ENCODE measurements at places on chromosomes 1 and 21.

DNA sequence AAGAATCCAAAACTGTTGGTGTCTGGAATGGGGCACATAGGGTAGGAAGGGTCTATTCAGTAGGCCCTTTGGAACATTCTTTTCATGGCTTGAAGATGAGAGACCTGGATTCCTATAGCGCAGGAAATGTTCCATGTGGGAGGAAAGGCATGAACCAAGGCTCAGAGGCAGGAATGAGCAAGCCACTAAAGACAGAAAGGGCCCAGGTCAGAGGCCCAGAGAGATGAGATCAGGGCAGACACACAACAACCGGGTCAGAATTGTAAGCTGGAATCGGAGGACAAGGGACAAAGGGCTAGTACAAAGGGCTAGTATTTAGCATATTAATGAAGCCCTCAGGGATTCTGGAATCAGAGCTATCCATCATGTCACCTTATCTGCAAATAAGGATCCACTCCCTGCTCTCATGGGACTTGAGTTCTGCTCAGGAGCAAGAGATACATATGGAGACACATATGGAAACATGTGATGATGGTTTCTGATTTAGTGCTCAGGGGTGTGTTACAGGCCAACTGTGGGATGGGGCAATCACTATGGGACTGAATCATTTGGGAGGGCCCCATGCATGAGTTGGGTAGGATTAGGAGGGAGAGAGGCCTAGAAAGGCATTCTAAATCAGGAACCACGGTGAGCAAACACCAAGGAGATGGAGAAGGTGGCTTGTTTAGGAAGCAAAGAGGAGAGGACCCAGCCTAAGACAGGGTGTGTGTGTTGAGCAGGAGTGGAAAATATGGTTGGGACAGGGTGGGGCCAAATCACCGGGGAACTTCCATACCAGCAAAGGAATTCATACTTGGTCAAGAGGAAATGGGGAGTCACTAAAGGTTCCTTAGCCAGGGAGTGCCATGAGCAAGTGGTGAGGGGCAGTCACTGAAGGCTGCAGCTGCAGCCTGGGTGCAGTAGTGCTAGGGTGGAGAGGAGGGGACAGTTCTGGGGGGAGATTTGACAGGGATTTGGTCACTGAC, 8.6 kb downstream of the NECTIN4 start:
- DNase-seq: no peak

- DNase-seq: no peak
These were observed 360.3 kb downstream of the TGFB2 start for GRCh38 chr1:218705391-218705790.

DNA sequence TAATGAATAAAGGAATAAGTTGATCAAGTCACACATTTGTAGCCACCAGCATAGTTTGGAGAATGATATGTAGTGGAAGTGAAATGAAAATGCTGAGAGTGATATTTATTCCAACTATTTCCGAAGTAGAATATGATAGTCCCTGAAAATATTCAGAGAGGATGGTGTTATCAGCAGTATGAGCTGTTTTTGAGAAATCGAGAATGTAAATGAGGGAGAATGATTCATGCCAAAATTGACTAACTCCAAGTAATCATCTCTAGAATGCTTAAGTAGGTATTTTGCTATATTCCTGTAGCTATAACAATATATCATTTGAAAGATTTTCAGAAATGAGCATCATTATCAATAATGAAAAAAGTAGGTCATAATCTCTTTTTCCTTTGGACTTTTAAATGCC, 178.9 kb downstream of the PDE4B start:
- DNase-seq: no peak

DNA sequence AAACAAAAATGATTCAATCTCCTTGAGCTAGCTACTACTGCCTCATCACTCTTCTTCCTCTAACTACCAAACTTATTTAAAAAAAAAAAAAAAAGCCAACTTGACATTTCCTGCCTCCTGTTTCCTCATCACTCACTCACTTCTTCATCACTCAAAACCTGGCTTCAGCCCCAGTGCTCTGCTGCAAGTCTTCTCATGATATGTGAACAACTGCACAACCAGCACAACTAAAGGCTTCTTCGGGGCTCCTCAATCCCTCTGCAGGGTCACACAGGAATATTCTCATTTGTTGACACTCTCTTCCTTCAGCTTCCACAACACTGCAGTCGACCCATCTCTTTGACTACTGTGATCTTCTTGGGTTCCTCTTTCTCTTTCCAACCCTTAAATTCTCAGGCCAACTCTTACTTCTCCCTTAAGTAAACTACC, 7.6 kb downstream of the MTF1 start:
- DNase-seq: no peak

GRCh38 chr1:14910984-14911721, 242.4 kb upstream of the TMEM51 start:
- no peak for DNase-seq

DNA sequence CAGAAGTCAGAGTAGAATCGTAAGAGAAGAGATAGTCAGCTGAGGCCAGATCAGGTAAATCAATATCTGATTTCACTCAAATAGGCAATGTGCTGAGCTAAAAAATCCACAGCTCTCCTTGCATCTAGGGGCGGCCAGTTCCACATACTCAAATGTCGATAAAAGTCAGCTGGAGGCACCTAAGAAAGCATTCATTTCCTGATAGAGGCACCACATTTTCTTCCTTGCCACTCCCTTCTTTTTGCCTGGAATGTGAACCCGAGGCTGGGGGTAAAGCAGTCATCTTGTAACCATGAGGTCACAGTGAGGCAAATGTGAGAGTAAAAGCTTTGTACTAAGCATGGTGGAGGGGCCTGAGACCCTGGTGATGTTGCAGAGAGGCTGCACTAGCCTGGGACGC, 24.2 kb upstream of the CTPS1 start:
- no peak for DNase-seq

DNA sequence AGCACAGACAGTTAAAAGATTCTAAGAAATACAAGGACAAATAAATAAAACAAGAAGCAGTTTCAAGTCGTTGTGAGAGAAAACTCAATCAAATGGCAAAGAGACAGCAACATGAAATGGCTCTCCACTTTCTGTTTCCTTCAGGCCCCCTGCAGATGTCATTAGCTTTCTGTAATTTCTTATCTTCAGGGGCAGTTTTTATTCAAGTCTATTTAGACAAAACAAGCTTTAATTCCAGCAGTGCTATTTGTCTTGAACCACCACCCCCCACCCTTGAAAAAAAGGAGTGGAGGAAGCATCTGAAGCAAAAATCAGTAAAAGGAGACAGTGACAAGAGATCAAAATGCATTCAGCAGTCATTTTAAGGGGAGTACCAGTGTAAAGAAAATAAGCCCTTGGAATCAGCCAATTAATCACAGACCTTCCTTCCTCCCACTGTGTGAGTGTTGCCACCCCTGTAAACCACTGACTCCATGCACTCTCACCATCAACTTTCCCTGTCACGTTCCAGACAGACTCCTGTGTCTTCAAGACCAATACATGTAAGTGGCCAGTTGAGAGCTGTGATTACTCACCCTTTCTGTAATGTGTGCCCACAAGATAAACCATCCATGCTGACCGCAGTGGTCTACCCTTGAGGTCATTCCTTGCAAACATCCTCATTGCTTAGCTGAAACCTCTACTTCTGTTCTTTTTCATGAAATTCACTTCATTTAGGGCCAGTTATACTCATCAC, 136.1 kb upstream of the HOOK1 start:
- no peak for DNase-seq

- DNase-seq: no peak
These were observed 582.4 kb downstream of the LTN1 start for GRCh38 chr21:28410256-28410655.

GRCh38 chr1:67540733-67541125, 110.5 kb upstream of the SERBP1 start:
- DNase-seq: no peak

DNA sequence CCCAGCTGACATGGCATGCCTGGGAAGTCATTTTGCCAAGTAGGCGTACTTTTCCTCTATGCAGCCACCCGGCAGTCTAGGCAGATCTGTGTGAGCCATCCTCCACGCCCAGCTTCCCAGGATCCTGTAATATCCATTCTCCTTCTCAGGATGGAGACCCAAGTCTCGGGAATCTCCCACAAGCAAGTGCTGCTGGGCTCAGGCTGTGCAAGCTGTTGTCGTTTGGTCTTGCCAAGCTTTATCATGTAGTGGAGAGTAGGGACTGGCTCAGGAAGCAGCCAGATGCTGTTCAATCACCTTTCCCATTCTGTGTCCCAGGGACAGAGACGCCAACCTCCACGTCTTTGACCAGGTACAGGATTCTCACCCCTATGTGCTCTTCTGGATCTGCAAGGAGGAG, 191.1 kb upstream of the TMEM51 start:
- DNase-seq: no peak

- DNase-seq: no peak
These were observed 1.9 kb upstream of the LHX8 start for GRCh38 chr1:75132242-75132811.

DNA sequence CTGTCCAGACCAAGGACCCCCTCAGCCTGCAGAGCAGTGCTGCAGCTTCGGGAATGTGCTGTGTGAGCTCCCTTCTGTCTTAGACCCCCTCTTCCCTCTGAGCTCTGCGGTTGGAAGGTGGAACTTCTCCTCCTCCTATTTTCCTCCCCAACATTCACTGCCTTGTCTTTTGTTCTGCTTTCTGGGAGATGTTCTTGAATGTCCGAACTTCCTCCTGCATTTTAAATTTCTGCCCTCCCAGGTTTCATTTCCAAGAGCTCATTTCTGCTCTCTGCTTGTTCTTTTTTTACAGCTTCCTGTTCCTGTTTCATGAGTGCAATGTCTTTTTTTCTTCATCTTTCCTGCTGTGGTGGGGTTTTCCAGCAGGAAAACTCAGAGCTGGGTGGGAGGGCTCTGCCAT, 29.3 kb downstream of the RRP1 start:
- DNase-seq: no peak

- no peak for DNase-seq
These were observed 251.0 kb downstream of the PTPRU start for GRCh38 chr1:29487291-29487690.

DNA sequence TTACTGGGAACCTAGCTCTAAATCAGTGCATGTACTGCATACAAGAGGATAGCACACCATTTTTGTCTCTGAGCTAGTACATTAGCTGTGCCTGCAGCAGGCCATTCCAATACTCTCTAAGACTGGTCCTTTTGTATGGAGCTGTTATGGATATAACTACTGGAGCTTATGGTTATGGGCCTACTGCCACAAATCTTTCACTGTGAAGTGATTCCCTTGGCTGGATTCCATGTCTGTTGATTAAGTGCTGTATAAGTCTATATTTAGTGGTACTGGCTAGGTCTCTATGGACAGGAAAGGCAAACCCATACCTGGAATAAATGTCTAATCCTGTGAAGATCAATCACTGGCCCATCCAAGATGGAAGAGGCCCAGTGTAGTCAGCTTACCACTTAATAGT, 12.0 kb downstream of the ZFYVE9 start:
- no peak for DNase-seq

DNA sequence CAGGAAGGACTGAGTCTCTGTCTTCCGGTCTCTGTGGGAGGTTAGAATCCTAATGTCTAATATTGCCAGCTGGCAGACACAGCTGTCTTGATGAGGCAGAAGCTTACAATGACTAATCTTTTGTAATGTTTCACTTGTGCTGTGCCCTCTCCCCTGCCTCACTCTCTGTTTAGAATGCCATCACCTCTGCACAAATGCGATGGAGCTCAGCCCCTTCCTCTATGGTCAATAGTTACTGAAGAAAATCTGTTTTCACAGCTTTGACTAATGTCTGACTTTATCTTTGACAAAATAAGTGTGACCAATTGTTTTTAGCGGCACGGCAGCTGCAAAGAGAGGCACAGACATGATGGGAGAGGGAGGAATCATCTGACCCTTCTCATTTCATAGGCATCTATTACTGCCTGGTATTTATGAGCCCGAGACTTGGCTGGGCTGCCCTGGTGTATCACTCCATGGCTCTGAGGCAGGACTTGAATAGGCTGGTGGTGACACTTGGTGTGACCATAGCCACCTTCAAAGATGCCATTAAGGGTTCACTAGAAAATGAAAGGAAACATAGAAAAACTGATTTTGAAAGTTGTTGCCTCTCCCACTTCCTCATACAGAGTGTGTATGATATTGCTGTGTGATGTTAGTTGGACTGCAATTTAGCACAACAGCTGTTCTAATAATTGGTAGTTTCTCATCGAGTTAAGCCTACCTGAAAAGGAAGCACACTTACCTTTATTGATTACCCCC, 163.2 kb upstream of the NBPF11 start:
- DNase-seq: no peak

DNA sequence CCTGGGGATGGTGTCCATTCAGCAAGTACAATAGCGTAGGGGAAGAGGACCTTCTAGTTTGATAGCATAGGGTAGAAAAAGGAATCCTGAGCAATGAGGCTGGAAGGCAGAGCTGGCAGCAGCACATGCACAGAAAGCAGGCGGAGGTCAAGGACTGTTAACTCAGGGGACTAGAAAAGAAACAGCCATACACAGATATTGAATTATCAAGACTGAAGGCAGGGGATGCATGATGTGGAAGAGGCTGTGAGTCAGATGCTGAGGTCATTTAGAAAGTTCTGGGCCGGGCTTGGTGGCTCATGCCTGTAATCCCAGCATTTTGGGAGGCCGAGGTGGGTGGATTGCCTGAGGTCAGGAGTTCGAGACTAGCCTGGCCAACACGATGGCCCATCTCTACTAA, 65.6 kb downstream of the OPTC start:
- no peak for DNase-seq

DNA sequence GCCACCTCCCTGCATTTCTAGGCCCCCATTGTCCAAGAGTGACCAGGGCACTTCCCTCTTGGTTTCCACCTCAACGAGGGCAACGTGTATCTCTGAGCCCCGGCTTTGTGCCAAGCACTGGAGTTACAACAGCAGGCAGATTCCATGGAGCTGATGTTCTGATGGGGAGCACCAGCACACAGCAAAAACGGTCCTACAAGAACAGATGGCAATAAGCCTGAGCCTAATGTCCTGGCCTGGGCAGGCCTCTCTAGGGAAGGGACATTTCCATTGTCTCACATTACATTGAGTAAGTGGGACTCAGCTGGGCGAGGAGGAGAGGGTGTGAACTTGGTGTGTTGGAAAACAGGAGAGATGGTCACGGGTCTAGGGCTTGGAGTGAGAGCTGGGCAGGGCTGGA, 27.2 kb upstream of the NPPB start:
- no peak for DNase-seq

DNA sequence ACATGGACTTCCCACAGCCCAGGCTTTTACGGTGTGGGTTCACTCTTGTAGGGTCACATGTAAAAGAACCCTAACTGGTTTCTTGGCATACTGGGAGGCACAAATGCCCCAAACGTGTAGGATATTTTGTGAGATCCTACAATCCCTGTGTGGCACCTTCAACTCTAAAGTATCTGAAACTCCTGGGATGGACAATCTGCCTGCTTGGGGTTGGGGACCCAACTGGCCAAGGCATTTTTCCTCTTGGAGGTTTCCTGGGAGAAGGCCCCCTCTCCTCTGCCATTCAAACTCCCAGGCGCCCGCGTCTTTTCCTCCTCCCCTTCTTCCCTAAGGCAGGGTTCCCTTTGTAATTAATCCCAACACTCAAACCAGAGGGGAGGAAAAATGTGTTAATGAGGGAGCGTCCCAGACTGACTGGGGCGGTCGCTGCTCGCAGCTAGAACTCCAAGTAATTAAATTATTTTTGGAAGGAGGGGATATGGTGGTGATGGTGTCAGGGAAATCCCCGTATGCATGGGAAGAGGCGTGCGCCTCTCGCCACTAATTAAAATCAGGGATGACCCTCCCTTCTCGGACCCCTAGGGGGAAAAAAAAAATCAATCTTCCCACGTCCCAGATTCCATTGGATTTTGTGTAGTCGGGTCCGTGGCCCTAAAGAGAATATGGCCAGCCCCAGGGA, 681 bp upstream of the VANGL2 start:
- no peak for DNase-seq

All from activated CD4-positive, CD25-positive, alpha-beta regulatory T cell treated with anti-CD3 and anti-CD28 coated beads, Interleukin-2, amount 50 U/mL, for 72 hours (primary cell).